C1 segment of cervical spinal cord (tissue), 14 donors: ENCODE measurements at places on chromosomes 5 and 9.

DNA sequence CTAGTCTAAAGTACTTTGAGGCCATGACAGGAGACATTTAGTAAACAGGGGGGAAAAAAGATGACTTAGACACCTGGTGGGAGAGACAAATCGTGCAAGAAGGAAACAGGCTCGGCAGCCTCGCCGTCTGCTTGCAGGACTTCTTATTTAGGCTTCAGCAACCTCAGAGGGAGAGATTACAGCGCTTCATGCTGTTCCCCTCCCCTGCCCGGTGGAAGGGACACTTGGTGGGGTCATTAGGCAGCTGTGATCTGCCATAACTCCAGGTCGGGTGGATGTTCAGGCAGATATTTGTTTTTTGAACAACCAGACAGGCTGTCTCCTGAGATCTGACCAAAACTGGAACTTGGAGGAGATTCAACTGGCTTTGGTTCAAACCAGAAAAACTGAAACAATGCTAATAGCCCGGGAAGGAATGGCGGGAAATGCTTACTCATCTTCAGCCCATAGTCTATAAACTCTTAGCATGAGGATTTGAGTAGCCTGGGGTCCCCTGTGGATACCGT, 38.1 kb upstream of the CD180 start:
- DNase-seq = no peak

GRCh38 chr5:147189109-147189424, 45.8 kb upstream of the STK32A start:
- DNase-seq = no peak

DNA sequence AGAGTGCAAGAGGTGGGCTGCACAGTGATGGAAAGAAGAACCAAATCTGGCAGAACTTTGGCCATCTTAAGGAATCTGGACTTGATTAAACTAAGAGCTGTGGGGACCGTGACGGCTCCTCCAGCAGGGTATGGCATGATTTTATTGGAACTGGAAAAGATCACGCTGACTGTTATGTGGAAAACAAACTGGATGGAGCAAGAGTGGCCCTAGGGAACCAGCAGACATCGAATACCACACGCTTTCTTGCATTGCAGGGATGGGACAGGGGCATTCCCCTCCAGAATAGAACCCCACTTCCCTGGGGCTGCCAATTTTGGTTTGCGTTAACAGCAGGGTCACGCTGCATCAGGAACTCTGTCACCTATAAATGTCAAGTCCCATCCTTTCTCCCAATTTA, 38.8 kb downstream of the INSYN2B start:
- no peak for DNase-seq

DNA sequence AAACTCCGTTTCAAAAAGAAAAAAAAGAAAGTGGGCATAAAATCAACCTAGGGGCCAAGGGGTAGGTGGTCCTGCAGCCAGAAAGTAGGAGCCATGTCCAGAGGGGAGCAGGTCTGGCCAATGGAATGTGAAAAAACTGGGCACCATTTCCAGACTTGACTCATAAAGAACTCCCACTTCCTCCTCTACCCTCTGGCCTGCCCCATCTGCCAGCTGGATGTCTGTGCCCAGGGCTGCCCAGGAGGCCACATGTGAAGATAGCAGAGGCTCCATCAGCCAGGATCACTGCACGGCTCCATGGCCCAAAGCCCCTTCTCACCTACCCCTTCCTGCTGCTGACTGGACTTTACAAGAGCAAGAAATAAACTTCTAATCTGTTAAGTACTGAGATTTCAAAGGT, 42.1 kb upstream of the EEIG1 start:
- no peak for DNase-seq

DNA sequence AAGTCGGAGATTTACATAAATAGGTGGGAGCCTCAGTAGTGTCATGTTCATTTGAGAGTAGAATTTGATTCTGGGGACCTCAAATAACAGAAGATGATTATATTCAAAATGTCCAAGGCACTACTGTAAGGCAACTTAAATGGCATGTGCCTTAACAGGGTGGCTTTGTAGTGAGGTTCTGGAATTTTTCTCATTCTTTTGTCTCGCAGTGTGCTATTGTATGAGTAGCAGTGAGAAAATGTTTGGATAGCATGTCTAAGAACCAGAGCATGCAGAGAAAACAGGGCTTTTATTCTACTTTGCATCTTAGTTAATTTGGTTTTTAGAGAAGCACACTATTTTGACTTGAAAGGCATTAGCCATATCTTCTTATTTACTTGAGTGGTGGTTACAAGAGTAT, 25.0 kb downstream of the MAST4 start:
- DNase-seq = no peak

DNA sequence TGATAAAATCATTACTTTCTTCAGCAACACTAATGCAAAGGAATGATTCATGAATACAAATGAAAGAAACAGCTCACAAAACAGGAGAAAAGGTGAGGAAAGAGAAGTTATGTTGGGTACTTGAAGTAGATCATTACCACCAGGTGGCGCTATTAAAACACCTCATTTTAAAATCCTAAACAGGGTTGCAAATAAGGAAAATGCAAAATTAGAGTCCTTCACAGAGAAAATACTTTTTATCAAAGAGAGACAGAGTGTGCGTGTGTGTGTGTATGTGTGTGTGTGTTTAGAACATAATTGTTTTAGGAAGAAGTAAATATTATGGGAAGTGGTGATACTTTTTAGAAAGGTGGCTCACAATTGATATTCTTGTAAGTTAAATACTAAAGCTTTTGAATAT, 49.5 kb upstream of the CD180 start:
- DNase-seq = no peak

DNA sequence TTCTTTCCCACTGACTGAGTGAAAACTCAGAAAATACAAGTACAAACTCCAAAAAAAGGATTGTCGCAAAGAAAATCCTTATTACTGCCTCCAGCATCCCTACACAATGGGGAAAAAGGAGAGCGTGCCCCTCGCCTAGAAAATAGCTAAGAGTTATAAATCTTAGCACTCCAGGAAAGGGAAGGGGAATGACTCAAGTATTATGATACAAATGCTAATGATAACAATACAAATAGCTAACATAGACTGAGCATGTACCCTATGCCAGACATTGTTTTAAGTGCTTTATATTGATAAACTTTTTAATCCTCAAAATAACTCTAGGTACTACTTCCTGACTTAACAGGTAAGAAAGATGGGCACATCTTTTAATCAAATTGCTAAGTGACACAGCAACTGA, 70.8 kb upstream of the VCAN start:
- DNase-seq = no peak

GRCh38 chr9:114056527-114056926, 21.6 kb downstream of the AMBP start:
- DNase-seq = no peak

GRCh38 chr5:63128018-63128417, 549.4 kb downstream of the LRRC70 start:
- no peak for DNase-seq

DNA sequence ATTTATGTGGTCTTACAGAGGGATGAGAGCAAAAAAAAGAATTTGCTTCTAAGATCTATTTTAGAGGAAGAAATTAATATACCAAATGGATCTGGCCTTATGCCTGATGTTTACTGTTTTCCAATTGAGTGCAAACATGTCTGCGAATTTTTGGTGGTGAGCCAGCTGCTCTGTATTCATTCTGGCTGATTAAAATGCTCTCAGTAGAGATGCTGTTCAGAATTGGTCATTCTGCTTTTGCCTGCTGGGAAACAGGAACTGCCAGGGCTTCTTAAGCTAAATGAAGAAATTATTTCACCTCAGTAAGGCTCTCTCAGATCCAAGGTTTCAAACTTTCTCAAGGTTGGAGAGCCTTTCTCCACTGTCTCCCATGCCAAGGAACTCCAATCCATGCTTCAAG, 132.0 kb upstream of the SV2C start:
- DNase-seq = no peak

DNA sequence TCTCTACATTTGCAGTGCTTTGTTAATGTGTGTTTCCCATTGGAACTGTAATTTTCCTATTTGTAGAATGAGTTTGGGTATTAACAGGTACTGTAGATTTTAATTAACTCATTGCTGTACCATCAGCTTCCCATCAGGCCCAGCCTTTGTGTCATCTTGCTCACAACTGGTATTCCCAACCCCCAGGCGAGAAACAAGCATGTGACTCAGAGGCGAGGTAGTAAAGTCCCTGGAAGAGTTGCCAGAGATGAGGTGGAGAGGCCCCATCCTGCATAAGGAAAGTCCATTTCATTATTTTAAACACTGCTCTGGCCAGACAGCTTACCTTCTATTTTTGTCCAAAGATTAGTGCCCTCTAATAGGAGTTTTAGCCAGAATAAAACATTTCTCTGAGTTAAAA, 29.9 kb downstream of the ADCY2 start:
- DNase-seq = no peak

DNA sequence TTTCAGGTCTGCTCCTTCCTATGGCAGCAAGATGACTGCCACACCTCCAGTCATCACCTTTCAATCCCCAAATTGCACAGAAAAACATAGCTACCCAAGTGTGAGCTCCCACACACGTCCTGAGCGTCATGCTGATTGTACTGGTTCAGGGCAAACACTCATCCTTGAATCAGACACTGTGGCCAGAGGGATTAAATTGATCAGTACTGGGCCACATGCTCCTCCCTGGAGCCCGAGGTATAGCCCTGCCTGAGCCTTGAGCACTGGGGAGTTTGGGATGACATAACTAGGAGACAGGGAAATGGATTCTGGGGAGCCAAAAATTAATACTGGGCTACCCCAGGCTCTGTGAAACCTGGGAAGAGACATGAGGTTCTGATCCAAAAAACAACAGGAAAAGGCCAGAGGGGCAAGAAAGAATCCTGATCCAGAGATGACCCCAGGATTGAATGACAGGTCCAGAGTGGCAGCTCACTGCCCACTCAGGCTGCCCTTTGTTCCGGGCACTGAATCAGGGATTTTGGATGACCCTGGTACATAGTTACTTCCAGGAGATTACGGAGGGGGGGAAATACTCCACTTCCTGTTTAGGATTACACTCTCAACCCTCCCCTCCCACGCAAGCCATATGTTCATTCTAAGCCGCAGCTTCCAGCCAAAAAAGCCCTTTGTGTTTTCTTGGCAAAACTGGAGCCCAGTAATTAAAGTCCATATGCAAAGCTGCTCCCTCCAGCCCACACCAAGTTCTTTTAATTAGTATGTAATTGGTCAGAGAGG, 141.6 kb upstream of the SPRY4 start:
- no peak for DNase-seq

GRCh38 chr9:128101690-128102089, 25.8 kb downstream of the PTGES2 start:
- no peak for DNase-seq

- DNase-seq = no peak
Measured at GRCh38 chr5:170865622-170866021, 3.8 kb downstream of the RANBP17 start.

DNA sequence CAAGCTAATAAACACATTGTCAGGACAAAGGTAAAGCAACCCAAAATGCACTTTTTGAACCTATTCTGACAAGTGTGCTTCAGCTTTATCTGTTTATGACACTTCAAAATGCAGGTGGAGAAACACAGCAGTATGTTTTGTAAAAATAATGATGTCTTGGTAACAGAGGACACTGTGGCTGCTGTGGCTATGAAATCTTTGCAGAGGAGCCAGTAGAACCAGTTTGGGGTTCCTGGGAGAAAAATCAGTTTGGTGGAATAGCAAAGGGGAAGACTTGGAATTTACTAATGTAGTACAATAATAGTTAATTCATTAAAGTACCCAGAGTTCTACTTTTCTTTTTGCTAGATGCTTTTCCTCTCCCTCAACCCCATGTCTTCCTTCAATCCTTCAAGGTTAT, 40.6 kb downstream of the SIL1 start:
- DNase-seq = no peak

GRCh38 chr5:128477944-128478343, 60.1 kb downstream of the FBN2 start:
- no peak for DNase-seq

DNA sequence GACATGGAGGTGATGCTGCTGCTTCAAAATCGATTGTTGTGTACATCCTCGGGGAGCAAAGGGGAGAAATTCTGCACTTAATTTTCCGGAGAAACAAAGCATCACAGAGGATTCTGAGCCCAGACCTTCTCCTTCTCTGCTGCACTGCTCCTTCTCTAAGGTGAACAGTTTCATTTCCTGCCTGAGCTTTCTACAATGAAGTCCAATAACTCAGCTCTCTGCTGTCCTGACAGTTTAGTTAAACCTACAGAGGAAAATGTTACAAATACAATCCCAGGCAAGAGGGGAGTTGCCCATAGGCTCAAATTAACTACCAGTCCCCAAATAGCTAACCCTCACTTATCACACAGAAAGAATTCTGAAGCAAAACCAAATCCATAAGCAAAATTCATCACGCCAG, 206.3 kb downstream of the EFNA5 start:
- no peak for DNase-seq

GRCh38 chr9:119009249-119009648, 360.0 kb downstream of the BRINP1 start:
- DNase-seq = no peak

DNA sequence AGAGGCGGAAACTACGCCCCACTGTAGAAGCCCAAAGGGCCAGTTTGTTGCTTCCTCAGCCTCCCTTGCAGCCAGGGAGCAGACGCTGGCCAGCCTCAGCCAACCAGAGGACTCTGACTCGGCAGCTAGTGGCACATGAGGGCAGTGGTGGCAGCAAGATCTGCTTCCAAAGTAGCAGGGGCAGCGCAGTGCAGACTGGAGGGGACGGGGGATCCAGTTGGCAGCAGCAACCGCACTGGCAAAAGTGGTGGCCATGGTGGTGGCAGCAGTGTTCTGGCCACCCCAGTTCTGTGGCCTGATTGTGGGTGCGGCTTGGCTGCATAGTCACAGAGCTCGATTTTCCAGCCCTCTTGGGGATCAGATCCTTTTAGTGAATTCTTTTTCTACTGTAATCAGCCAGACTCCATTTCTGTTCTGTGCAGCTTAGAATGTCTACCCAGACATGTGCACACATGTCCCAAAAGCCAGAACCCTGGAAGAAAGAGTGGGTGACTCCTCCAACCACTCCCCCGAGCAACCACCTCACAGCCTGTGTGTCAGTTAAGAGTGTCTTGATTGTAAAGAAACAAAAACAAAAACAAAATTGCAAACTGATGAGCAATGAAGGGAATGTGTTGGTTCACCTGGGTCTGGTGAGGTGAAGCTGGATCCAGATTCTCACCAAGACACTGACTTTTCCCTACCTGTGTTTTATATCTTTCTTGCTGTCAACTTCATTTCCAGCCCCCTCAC, 11.0 kb upstream of the ZBTB43 start:
- no peak for DNase-seq
